Smooth muscle cell of the pulmonary artery (primary cell): ENCODE measurements at places on chromosomes 3 and 15. TPM values are rescaled to one million over a fixed set of nuclear protein-coding genes. Genes with fewer than 3 reads are reported as not detected.

MUC4 gene
- total RNA-seq, result under 0.01 TPM in 1 of 2 replicates, not detected in the other

TPRG1 gene
- total RNA-seq, result 0.40 and 0.52 TPM in 2 replicates

BFSP2 gene
- not detected in 2 replicates for total RNA-seq

IP6K1 gene
- total RNA-seq, result 51.4 and 55.1 TPM in 2 replicates

NPAP1 gene
- not detected in 2 replicates for total RNA-seq

NTRK3 gene
- total RNA-seq, result 1.4 and 1.5 TPM in 2 replicates

PLSCR2 gene
- total RNA-seq, result 0.26 TPM in 1 of 2 replicates, not detected in the other

SI gene
- total RNA-seq, result not detected in 2 replicates

ADGRG7 gene
- 0.07 TPM in 1 of 2 replicates, not detected in the other for total RNA-seq

CD80 gene
- not detected in 2 replicates for total RNA-seq

SELENOS gene
- total RNA-seq, result 60.5 and 67.3 TPM in 2 replicates

PAQR9 gene
- total RNA-seq, result 0.20 and 0.36 TPM in 2 replicates

CFAP91 gene
- total RNA-seq, result 0.59 and 0.72 TPM in 2 replicates

NME9 gene
- total RNA-seq, result 0.07 TPM in 1 of 2 replicates, not detected in the other

SLC30A4 gene
- 17.2 and 19.4 TPM in 2 replicates for total RNA-seq

DNAH12 gene
- total RNA-seq, result 0.13 TPM in 2 replicates

CISH gene
- 0.73 and 1.0 TPM in 2 replicates for total RNA-seq

CLDN1 gene
- 0.20 and 4.1 TPM in 2 replicates for total RNA-seq

SH2D7 gene
- total RNA-seq, result not detected in 2 replicates

HYAL1 gene
- 0.89 and 2.5 TPM in 2 replicates for total RNA-seq

GOLGA6B gene
- total RNA-seq, result not detected in 2 replicates

ATP13A5 gene
- total RNA-seq, result not detected in 2 replicates

CHRM5 gene
- 0.07 TPM in 1 of 2 replicates, not detected in the other for total RNA-seq

ITGA11 gene
- total RNA-seq, result 190 and 241 TPM in 2 replicates

GNL3 gene
- 74.9 and 78.8 TPM in 2 replicates for total RNA-seq

RNF7 gene
- 23.2 and 24.0 TPM in 2 replicates for total RNA-seq

GOLGA6L10 gene
- total RNA-seq, result 0.85 and 1.3 TPM in 2 replicates

ZIC4 gene
- total RNA-seq, result 0.07 TPM in 1 of 2 replicates, not detected in the other

C3orf49 gene
- total RNA-seq, result not detected in 2 replicates

FRMD5 gene
- total RNA-seq, result 10.0 and 30.2 TPM in 2 replicates

CSTA gene
- 1.2 TPM in 1 of 2 replicates, not detected in the other for total RNA-seq

ABCF3 gene
- total RNA-seq, result 64.6 and 69.0 TPM in 2 replicates

IGSF10 gene
- 2.4 and 2.5 TPM in 2 replicates for total RNA-seq

LRRC15 gene
- 3.8 and 4.2 TPM in 2 replicates for total RNA-seq

CFAP20DC gene
- total RNA-seq, result 1.6 and 3.1 TPM in 2 replicates

GCHFR gene
- total RNA-seq, result 0.85 and 1.5 TPM in 2 replicates

ACOX2 gene
- 18.3 and 22.9 TPM in 2 replicates for total RNA-seq

WDR72 gene
- total RNA-seq, result not detected in 2 replicates

IQCH gene
- total RNA-seq, result 4.0 and 5.0 TPM in 2 replicates

SLC51B gene
- not detected in 2 replicates for total RNA-seq

COLQ gene
- total RNA-seq, result 0.36 and 1.3 TPM in 2 replicates
